ENCODE measurements at places on chromosomes 1 and 21.

GRCh38 chr1:216222288-216222687, 201.0 kb downstream of the USH2A start:
- DNase-seq = no peak

DNA sequence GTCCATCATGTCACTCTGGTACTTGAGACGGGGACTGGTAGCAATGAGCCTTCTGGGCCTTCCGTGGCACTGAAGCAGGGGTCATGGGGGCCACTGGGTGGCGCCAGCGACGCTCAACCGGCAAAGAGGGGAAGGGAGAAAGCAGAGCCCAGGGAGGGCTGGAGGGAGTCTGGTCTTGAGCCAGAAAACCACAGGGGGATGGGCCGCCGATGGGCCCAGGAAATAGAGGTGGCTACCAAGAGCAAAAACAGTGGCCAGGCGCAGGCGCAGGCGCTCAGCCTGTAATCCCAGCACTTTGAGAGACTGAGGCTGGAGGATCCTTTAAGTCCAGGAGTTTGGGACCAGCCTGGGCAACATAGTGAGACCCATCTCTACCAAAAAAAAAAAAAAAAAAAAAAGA, 21.8 kb downstream of the EXOC8 start:
- DNase-seq = no peak

GRCh38 chr1:179549368-179549700, 26.4 kb downstream of the NPHS2 start:
- DNase-seq = no peak

- no peak for DNase-seq
Observed at GRCh38 chr1:215282557-215282956, 200.0 kb downstream of the KCNK2 start.

DNA sequence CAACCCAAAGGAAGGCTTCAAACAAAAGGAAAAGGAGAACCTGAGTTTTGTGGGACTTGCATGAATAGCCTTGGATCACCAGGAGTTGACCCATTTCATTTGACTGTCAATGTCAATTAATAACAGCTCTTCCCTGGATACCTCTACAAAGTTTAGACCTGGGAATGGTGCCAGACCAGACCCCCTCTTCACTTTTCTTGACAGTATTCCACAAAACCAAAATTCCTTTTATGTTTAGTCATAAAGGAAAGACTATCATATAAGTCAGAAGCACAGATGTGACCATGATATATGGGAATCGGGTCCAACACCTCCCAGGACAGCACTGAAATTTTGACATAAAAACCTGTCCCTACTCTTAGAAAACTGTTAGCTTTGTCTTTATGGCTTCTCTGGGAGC, 191.8 kb downstream of the LYPLAL1 start:
- DNase-seq = no peak

DNA sequence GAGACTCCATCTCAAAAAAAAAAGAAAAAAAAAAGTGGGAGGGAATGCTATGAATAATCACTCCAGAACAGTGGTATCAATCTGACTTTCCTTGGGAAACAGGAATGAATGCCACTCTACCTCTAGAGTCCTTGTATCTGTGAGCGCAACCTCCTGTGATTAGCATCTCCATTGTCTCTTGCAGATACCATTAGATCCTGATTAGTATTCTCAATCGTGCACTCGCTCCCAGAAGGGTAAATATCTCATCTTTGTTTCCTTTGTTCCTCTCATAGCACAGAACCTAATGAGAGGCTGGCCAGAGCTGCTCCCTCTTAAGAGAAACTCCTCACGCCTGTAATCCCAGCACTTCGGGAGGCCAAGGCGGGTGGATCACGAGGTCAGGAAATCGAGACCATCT, 184.4 kb upstream of the KCNK2 start:
- DNase-seq = no peak

Measured in thoracic aorta (tissue), 2 donors.